ENCODE measurements at places on chromosomes 3 and 15.

- no peak for DNase-seq
Observed at GRCh38 chr15:86349565-86349964, 269.9 kb downstream of the AGBL1 start.

DNA sequence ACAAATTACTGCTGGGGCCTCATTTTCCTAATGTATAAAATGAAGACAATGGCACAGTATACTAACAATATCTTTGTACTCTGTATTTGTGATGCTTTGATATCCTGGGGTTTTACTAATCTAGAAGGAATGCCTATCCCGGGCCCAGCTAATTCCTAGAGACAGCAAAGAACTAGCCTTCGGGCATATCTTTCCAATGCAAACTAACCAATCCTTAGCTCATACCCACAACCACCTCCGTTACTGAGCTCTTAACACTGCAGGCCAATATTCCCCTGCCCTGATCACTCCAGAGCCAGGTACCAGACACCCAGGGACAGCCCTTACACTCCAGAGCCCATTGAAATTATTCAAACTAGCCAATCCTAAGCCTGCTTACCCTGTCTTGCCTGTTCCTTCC lies 309.0 kb downstream of the ULK4 start:
- DNase-seq, result no peak

GRCh38 chr15:78950902-78951840 lies 6.3 kb upstream of the CTSH start:
- no peak for DNase-seq

DNA sequence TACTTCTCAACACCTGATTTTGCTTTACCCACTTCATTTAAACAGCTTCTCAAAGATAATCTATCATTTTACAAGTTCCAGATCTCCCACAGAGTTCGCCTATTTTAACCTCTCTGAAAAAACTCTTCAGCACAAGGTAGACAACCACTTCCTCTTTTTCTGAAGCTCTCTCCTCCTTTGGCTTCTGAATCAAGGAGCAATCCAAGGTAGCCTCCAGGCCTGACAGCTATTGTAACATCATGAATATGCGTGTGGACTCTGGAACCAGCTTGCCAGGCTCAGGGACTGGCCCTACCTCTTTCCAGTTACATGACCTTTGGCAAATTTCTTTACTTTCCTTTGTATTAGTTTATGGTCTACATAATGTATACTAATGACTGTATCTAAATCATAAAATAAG lies 405.9 kb upstream of the ZNF385D start:
- DNase-seq, result no peak

DNA sequence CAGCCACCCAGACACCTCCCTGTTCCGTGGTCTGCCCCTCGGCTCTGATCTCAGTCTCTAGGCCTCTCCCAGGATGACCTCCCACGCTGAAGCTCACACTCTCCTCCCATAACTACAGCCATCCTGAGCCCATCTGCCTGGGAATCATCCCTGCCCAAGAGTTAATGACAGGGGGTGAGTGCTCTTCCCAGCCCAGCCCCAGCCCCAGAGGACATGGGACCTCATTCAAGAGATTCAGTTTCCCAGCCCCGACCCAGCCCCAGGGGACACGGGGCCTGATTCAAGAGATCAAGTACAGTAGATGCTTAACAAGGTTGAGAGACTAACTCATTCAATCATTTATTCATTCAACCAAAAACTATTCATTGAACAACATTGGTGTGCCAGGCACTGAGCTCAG lies 272.0 kb downstream of the XXYLT1 start:
- DNase-seq, result no peak

DNA sequence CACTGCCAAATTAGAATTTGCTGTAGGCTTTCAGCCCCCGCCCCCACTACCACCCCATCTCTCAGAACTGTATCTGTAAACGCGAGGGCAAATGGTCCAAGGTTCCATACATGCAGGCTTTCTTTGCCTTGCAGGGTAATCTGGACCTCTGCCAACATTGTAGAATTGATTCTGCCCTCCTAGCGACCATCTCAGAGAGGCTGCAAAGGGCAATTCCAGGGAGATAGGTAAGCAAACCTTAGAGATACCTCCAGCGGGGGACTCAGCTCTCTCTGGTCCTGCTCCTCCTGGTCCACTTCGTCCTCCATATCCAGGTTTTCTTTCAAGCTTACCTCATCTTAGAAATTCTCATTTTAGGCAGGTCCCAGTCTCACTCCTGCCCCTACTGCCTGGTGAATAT lies 64.4 kb downstream of the SLMAP start:
- no peak for DNase-seq

GRCh38 chr3:52402101-52402521 lies 42.8 kb downstream of the SEMA3G start:
- no peak for DNase-seq

GRCh38 chr15:67674983-67675382 lies 132.5 kb downstream of the MAP2K5 start:
- no peak for DNase-seq

DNA sequence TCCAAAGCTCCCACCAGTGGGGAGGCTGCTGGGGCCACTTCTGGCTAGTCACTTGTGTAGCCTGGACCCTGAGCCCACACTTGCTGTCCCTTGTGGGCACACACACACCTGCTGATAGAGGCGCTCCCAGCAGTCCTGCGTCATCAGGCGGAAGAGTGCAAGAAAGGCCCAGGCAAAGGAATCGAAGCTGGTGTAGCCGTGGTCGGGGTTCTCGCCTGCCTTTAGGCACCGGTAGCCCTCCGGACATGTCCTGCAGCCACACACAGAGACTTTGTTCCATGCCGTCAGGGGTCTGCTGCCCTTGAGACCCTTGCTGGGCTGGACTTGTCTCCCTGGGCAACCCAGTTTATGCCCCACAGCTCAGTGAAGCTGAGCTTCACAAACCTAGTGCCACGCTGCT lies 42.9 kb downstream of the SCN5A start:
- DNase-seq, result no peak

- no peak for DNase-seq
Observed at GRCh38 chr15:88882785-88883184, 12.6 kb downstream of the HAPLN3 start.

- no peak for DNase-seq
Observed at GRCh38 chr3:49680493-49681231, 6.5 kb downstream of the APEH start.

All from CD4-positive, alpha-beta T cell treated with Interleukin-17A for 1 hour (primary cell).